Cardiac muscle cell (in vitro differentiated cells and primary cell): ENCODE measurements at places on chromosomes 6 and 20.
A peak's percentile ranks its signal among the peaks of the same experiment; 100 is the strongest.

DNA sequence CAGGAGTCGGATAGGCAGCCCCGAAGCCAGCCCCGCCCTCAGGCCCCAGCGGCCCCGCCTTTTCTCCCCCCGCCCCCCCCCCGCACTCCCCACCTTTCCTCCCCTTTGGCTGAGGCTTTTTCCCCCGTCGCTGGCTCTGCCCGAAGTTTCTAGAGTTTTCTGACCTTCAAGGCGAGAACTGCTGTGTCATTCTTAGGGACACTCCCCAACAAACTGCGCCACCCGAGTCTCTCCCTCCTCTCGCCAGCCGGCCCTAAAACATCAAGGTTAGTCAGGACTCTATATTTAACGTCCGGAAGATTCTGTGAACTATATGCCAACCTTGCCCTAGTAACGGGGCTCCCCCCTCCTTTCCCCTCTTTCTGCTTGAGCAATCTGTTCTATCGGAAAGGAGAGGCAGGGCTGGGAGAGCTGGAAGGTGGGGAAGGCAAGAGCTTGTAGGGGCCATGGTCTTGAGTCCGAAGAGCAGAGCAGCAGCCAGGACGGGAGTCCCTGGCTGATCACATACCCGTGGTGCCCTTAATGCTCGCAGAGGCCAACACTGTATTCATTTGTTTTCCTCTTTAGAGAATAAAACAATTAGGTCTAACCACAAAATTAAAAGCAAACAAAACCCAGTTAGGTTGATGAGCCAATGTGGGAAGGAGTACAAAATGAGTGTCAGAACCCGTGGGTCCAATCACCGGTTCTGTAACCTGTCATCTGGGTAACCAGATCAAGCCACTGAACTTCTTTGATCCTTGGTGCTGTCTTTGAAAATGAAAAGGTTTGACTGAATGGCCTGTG, 5.3 kb upstream of the HSPA1B start:
- DNase-seq = peak; percentile 86

- DNase-seq = no peak
Measured at GRCh38 chr6:20931093-20931492, 396.8 kb downstream of the CDKAL1 start.

DNA sequence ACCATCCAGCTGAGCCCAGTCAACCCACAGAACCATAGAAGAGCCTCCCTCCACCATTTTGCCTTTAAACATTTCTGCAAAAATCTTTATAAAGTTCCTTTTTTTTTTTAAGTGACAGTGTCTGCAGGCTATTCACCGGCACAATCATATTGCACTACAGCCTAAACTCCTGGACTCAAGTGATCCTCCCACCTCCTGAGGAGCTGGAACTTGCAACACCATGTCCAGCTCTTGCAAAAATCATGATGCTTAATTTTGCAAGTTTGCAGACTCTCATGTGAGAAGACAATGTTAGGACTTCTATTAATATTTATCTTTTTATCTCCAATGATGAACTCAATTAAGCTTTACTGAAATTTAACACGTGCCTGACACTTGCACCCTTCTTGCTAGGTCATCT, 88.8 kb downstream of the INSM1 start:
- no peak for DNase-seq

- DNase-seq = no peak
Measured at GRCh38 chr6:112348891-112349635, 1.9 kb downstream of the RFPL4B start.

DNA sequence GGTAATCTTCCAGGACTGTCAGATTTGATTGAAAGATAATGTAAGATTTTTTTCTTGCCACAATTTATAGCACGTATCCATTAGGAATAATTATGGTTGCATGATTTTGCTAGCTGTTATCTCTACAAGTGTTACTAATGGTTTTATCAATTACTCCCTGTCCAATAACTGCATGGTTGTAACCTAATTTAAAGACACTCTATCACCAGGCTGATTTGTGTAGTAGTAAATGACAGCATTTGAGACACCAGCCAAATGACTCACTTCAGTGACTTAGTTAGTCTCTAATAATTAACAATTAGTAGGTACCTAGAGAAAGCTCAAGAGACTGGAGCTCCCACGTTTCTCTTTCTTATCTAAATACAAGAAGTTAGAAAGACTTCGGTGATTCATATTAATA, 453.8 kb upstream of the POU3F2 start:
- no peak for DNase-seq

DNA sequence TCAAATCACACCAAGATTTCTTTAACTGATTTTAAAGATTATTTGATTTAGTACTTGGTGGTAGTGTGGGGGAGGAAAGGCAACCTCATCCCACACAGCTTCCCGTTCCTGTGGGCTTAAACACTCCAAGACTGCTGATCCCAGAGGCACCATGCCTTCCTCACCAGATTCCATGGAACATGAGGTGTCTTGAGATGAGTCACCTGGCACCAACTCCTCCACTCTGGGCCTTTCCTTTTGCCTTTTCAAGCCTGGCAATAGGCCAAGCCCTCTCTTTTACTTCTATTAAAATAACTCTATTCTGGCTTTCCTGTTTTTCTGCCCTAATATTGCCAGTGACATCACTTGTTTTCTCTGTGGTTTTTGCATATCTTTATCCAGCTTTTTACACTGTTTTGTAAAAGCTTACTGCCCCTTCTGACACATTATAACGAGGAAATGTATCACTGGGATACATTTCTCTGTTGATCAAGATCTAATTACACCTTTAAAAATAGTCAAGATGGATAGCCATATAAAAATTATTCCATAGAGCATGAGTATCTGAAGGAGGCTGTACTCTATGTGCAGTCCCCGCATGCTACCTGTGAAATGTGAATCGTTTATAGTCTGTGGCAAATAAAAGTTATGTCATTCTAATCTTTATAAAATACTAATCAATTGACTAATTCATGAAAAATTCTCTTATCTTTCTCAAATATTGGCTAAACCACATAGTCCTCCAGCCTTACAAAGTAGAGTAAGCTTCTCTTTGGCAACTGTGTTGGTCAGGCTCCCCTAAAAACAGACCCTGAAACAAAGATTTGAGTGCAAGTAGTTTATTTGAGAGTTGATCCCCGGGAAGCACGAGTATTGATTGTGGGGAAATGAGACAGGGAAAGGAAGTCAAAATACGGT, 257.8 kb upstream of the KCNQ5 start:
- no peak for DNase-seq

DNA sequence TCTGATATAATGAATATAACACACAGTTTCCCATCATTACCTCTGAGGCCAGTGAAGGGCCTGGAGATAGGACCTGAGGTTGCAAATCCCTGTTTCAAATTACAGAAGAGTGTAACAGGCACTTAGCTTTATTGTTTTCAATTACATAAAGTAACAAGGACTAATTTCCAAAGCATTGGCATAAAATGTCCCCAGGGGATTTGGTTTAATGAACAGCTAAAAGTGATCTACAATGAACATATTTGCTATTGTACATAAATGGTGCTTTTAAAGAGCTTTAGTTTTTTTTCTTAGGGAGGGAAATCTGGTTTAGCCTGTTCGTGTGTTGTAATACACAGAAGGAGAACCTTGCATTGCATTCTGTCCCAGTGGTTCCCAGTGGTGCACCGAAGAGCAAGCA, 54.4 kb downstream of the HMGN3 start:
- DNase-seq = no peak

DNA sequence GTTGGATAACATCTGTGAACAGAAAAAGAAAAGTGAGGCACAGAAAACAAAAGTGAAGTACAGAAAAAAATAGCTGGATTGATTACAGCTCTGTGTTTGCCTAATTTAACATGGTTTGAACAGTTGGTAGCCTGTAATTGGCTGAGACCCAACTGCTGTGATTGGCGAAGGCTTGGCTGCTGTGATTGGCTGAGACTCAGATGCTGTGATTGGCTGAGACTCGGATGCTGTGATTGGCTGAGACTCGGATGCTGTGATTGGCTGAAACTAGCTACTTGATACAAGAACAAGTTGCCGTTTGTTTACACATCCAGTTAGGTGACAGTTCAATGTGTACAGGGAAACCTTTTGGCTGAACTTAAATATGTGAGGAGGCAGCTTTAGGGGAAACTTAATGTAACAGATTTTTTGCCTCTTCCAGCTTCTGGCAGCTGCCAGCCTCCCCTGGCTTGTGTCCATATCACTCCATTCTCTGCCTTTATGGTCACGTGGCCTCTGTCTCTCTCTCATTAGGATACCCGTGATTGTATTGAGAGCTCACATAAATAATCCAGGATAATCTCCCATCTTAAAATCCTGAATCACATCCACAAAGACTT, 223.4 kb upstream of the FOXA2 start:
- no peak for DNase-seq

DNA sequence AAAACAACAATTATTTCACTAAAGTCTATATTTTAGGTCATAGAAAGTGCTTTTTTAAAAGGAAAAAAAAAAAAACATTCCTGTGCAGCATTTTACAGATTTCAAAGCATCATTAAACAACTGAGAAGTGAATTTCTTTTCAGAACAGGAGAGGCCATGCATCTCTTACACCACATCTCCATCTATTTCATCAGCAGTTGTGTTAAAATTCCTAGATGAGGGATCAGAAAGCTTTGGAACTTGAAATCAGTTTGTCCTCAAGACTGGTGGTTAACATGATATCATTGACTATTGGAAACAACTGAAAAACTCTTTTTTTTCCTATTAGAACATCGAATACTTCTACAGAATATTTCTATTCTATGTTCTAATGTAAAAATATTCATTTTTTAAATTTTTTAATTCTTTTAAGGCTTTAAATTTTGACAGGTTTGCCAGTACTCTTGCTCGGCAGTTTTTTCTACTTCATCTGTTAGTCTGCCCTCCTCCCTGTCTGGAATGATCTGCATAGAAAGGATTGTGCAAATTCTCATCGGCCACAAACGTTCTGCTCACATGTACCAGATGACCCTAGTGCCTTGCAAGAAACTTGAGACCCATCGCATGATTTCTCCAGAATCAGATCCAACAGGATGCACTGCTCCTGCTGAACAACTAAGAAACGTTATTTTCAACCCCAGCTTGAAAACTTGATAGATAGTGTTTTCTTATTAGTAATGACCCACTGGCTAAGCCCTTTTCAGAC, 411.0 kb upstream of the AGPAT4 start:
- DNase-seq = no peak

DNA sequence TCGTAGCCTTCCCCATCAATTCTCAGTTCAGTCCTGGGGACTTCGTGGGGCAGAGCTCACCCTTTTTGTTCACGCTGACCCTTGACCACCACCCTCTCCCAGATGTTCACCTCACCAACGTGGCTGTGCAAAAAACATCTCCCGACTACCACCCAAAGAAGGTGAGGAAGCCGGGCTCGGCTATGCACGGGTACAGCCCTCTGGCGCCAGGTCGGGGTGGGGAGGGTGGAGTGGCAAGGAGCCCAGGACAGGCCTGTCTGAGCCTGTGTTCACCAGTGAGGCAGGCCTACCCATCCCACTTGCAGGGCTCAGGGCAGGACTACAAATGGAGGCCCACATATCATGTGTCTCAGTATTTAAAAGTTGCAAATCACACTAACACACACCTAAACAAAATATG, 18.1 kb downstream of the PDRG1 start:
- DNase-seq = no peak

DNA sequence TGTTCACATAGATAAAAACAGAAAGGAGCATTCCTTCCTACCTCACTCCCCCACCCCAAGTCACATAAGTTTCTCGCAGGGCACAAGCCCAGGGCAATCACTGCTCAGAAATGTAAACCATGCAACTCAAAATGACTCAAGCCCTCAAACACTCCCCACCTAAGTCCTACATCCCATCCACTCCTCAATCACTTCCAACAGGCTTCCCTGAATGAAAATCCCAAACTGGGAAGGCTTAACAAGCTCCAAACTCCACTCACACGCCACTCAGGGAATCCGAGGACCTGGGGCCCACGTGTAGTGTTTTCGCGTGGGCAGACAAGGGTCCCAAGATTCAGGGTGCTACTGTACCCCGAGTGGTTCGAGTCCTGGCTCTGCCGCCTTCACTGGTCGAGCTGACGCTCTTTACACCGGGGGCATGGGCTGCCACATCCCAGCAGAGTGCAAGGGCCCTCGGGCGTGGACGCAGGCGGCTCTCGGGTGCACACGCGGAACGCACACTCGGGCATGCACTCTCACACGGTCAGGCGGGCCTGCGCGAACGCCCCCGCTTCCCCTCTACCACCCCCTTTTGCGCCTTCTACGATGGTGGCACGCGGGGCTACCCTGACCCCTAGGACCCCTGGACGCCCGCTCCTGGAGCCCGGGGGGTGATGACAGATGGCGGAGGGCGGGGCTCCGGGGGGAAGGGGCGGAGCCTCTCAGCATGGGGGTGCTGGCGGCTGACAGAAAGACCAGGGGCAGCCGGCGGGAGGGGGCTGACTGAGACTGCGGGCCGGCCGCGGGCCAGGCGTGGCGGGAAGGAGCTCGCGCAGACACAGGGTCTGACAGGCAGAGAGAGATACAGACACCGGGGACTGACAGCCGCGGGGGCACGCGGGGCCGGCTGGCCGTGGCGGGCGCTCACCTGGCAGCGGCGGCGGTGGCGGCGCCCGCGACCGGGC, 657 bp downstream of the ZHX3 start:
- peak; percentile 72 for DNase-seq

DNA sequence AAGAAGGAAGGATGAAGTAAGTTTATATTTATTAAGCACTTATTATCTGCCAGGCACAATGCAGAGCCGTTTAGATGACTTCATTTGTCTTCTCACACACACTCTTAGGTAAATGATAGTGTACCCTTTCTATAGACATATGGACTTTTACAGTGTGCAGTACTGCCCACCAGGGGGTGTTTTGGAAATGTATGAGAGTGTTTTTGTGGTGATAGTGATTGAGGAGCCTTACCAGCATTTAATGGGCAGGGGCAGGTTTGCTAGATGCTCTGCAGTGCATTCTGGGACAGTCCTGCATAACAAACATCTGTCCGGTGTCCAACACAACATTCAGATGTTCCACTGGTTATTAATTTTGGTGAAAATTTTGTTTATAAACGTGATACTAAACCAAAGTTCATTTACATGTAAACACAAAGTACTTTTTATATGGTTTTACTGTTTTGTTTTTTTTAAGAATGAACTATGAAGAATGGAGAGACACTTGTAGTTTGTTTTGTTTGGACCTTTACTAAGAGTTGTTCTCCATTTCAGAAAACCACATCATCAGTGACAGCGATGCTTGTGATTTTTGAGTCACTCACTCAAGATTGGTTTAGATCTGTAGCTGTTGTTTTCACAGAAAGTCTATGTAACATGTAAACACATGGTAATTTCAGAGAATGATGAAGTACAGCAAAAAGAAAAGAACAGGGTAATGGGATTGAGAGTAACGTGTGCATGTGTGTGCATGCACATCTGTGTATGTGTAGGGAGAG, 19.9 kb downstream of the KCNS1 start:
- peak; percentile 44 for DNase-seq

DNA sequence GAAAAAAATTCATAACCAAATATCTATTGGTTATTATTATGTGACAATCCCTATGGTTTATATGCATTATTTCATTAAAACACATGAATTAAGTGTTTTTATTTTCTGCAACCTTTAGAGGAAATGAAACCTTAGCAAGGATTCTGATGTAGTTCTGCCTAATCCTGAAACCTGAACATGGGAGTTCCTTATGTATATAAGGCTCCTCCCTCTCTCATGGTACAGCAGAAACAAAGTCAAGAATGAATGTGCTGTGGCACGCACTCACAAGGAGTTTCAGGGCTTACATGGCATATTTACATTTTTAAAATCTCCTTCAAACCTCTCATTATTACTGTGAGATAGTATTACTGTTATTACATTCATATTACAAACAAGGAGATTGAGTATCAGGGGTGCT, 426.4 kb upstream of the CITED2 start:
- DNase-seq = no peak

GRCh38 chr20:33526769-33527168, 36.9 kb downstream of the CBFA2T2 start:
- DNase-seq = no peak

- no peak for DNase-seq
Measured at GRCh38 chr6:21187485-21187884, 406.1 kb upstream of the SOX4 start.
